ENCODE measurements at places on chromosomes 13 and 19.

GRCh38 chr13:96844195-96844594, 150.1 kb downstream of the OXGR1 start:
- no peak for DNase-seq

DNA sequence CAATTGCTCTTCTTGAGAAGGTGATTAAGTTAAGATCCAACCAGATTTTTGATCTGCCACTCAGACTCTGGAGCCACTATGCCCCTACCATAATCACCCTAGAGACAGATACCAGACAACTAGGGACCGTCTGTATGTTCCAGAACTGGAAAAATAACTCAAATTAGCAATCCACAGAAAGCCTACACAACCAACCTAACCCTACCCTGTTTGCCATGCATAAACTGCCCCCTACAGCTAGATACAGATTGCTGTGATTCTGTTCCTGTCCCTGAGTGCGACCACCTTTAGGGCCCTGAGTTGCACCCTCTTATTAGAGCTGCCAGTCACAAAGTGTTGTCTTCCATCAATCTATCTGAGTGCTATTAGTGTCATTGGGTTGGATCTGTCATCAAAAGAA, 929.8 kb upstream of the SLITRK1 start:
- no peak for DNase-seq

DNA sequence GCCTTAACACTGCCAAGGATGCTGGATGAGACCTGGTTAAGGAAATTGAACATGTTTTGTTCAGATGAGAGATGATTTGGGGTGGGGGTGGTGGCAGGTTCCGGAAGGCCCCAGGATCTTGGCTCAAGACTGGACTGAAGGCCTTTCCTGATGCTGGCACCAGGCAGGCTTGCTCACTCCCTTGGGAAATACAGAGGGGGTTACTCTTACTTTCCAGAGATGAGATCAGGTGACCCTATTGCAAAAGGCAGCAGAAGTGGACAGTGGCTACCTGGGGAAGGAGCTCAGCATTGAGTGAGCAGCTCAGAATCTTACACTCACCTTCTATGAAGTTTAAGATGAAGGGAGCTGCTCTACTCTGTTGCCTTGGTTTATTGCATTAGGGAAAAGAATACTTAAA, 10.8 kb downstream of the GATAD2A start:
- no peak for DNase-seq

- DNase-seq = no peak
These were observed 511.9 kb upstream of the HTR2A start for GRCh38 chr13:47408546-47409319.

GRCh38 chr13:100543872-100544602, 44.6 kb downstream of the GGACT start:
- no peak for DNase-seq

- DNase-seq = peak; percentile 94
These were observed at the start of gene ABHD8 for GRCh38 chr19:17303167-17303939. Gene ABHD8, minus strand, starts transcription at chr19:17303425. Its CDS starts 1,809 bp downstream, at chr19:17301616.

- DNase-seq = no peak
These were observed 175.5 kb upstream of the SERP2 start for GRCh38 chr13:44197791-44198770.

- DNase-seq = no peak
These were observed 16.5 kb downstream of the BTBD2 start for GRCh38 chr19:1998712-1999708.

DNA sequence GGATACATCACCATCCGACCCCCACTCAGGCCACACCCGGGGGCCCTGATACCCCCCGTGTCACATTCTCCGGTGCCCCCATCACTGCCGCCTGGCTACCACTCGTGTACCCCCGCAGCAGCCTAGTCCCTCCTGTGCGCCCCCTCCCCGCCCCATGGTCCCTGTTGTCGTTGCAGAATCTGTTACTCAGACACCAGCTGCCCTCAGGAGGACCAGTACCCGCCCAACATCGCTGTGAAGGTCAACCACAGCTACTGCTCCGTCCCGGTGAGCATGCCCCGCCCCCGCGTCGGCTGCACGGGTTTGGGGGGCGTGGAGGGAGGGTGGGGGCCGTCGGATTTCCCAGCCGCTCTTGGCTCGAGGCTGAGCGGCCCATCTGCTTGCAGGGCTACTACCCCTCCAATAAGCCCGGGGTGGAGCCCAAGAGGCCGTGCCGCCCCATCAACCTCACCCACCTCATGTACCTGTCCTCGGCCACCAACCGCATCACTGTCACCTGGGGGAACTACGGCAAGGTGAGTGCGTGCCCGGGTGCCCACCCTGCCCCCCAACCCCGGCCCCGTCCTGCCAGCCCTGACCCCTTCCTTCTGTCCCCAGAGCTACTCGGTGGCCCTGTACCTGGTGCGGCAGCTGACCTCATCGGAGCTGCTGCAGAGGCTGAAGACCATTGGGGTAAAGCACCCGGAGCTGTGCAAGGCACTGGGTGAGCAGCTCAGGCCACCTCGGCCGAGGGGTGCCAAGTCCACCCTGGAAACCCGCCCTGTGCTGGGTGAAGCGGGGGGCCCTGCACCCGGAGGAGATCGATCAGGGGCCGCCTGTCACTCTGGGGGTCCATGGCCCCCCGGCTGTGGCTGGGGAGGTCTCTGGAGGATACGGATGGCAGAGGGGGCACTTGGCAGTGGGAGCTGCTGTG, 21.1 kb downstream of the PIAS4 start:
- no peak for DNase-seq

- no peak for DNase-seq
These were observed 15.1 kb upstream of the ATP11A start for GRCh38 chr13:112674412-112675365.

DNA sequence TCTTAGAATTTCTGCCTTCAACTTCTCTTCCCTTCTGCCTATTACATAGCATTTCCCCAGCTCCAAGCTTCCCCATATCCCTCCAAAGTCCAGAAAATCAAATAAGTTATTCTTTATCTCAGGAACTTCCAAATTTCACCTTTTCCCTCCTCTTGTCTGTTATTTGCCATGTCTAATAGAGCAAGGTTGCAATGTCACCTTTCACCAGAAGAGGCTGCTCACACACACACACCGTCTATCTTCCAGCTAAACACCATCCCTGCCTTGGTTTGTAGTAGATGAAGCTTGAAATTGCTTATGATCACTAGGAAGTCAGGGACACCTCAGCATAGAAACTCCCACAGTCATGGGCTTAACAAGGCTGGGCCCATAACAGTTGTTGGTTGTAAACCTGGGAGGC, 48.4 kb downstream of the ZNRF4 start:
- no peak for DNase-seq

DNA sequence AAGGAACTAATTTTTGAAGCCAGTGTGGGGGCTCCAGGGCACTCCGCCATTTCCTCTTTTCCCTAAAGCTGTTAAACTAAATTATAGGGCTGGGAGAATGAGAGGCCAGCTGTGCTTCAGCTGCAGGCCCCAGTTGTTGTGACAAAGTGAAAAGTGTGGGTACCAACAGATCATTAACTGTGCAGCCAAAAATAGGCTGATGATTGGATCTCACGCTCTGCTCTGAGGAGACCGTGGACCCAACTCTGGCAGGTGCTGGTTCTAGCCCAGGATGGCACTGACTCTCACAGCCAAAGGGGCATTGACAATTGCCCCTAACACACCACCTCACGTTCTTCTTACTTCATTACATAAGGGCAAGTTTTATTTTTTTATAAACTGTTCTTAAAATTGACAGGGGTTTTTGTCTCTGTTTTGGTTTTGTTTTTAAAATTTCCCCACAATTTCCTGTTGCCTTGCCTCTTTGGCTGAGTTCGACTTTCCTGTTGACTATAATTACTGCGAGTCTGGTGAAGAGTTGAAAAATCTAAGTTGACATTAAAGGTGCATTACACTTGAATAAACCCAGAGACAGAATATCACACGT, 391.0 kb downstream of the FGF9 start:
- peak; percentile 50 for DNase-seq

DNA sequence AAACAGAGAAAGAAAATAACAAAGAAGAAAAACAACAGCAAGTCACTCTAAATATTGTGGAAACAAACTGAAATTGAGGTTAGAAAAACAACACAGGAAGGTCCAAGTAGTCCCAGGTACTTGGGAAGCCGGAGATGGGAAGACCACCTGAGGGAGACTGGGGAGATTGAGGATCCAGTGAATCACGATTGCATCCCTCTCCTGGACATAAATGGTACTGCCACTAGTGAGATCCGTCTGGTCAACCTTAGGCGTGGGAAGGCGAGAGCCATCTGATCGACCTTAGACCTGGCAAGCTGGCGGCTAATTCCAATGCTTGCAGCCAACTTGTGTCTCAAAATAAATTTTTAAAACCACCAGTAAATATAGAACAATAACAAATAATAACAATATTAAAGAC, 81.9 kb downstream of the ZNF726 start:
- no peak for DNase-seq

- DNase-seq = no peak
These were observed 179.4 kb downstream of the FGF9 start for GRCh38 chr13:21850013-21851006.

DNA sequence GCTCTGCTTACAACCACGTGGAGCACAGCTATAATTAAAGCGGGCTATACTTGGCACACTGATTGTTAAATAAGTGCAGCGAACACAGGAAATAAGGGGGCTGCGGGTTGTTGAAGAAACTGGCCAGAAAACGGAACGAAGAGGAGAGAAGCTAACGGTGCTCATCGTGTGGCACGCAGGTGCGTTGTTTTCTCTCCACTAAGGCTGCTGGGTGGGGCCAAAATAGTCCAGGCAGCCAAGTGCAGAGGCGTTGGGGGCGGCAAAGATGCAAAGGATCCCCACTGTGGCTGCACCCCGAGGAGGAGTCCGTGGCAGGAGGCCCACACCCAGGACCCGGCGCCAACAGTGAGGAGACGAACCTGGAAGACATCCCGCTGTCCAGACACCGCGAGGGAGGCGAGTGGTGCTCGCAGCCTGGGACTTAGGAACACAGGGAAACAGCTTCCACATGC, 8.1 kb upstream of the ARL11 start:
- DNase-seq = no peak

DNA sequence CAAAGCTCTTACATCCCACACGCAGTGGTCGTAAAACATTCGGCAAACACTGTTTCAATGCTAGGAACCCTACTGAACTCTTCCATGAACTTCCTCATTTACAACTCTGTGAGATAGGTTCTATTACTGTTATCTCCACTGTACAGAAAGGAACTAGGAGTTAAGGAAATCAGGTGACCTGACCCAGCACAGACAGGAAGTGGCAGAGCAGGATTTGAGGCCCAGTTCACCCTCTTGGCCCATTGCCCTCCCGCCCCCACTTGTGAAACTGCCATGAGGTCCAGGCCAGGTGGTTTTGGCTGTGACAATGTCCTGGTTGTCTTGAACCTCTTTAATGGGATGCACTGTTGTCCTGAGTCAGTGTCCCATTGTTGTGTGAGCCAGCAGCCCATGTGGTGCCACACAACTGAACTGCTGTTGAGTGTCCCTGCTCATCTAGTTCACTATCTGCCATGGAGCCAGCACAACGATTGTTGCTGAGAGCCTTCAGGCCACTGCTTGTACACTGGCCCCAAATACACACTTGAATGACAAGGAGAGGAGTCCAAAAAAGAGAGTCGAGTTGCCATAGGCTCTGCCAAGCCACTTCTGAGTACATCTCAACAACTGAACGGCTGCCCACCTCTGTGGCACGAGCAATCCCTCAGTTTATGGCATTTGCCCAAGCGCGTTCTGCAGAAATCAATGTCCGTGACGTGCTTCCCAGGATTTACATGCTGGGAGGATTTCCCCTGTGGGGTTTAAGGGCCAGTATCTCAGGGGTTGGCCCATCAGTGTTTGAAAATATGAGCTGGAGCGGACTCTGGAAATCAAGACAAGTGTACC, 484.6 kb downstream of the TSHZ3 start:
- DNase-seq = no peak

DNA sequence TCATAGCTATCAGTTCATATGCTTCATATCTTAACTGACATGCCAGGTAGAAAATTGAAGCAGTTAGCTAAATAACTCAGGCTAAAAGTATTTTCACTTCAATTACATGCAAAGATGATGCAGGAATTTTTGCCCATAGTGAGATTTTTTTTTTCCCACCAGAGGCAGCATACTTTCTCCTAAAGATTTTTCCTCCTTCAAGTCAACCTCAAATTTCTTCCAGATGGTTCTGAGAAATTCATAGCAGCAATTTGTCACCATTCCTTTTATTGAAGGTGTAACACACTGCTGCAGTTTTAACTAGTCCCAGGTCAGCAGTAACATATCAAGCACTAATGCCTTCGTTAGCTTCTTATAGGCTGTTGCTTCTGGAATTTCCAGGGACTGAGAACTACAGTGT, 141.9 kb downstream of the SUCLA2 start:
- no peak for DNase-seq

DNA sequence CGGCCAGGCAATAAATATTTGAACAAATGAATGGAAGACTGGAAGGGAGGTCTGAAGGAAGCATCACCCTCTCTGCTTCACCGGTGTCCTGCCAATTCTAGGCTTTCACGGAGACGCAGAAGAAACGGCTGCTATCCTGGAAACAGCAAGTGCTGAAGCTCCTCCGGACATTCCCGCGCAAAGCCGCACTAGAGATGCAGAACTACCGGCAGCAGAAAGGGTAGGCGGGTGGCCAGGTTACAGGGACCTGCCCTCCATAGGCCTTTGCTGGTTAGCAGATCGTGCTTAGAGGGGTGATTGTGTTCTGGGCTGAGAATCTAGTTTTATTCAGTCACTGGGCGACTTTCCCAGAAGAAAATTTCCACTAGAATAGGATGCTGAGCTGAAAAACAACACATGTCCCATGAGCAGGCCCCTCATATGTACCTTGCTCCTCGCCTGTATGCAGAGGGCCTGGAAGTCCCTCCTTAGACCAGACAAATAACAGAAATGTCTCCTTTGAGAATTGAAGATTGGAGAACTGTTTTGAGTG, 11.0 kb downstream of the PAF1 start:
- DNase-seq = no peak

GRCh38 chr13:84655677-84656076, 773.4 kb upstream of the SLITRK1 start:
- DNase-seq = no peak

DNA sequence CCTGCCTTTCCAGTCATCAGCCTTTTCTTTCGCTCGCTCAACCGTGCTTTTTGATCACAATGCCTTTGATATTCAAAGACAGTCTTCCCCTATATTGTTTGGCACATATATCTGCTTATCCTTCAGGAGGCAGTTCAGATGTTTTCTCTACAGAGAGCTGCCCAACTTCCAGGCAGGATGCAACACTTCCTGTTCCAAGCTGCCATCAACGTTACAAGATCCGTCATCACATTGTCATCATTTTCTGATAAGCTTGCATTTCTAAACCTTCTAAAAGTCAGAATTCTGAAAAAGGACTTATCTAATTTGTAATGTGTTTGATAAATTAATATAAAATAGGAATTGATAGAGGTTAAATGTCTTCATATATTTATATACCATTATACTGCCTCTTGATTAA, 574.2 kb downstream of the TBC1D4 start:
- no peak for DNase-seq

DNA sequence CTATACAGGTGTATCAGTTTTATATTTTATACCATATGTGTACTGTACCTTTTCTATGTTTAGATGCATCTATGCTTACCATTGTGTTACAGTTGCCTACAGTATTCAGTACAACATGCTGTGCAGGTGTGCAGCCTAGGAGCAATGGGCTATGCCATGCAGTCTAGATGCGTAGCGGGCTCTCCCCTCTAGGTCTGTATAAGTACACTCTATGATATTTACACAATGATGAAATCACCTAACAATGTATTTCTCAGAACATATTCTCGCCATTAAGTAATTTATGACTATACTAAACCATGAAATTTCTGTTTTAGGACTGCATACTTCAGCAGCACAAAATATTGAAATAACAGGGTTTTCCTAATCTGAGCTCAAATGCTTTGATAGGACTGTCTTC, 179.6 kb downstream of the RFC3 start:
- no peak for DNase-seq
